ENCODE measurements at places on chromosomes 7 and 10.
A peak's percentile ranks its signal among the peaks of the same experiment; 100 is the strongest.

- DNase-seq, result no peak
Measured at GRCh38 chr10:10584161-10584560, 433.5 kb upstream of the CELF2 start.

DNA sequence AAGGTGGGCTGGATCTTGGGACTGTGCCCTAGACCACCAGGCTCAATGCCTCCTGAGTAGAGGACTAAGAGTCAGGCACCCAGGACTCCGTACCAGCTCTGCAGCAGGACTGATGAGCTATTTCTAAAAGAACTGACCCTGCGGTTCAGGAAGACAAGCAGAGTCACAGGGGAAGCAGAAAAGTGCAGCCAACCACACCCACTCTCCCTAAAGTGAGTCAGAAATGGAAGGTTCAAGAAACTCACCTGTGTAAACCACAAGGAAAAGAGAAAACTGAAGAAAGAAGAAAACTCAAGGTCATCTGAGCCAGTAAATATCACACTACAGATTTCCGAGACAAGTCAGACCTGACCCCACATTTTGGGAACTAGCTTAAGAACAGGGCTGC, 2.5 kb downstream of the PARP12 start:
- no peak for DNase-seq

DNA sequence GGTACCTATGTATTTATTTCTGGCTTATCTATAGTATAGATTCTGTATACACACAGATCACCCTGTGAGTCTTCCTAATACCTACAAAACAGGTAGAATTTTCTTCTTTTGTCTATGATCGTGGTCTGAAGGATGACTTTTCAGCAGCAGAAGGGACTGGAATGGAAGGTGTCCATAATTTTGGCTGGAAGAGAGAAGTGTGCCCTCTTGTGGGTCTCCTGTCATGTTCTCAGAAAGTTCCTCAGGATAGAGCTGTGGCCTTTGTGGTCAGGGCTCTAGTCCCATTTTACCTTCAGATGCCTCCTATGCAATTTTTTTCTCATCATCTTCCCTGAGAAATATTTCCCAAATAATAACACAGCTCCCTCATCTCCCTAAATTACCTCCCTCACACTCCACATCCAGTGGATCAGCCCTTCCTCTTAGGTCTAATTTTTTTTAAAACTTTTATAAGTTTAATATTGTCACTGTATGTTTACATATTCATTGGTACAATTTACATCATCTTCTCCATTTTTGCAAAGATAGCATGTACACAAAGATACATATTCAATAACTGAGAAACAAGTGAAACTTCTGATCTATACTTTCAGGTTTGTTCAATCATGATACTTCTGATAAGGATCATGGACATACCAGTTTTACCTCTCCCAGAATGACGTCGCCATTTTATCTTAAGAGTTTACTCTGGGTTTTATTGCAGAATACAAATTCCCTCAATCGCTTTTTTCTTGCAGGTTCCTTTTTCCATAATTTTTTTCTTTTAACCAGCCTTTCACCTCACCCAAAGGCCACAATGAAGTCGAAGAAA, 112.7 kb downstream of the REEP3 start:
- DNase-seq, result peak; percentile 28

GRCh38 chr7:34869057-34869456, 168.2 kb downstream of the DPY19L1 start:
- no peak for DNase-seq

DNA sequence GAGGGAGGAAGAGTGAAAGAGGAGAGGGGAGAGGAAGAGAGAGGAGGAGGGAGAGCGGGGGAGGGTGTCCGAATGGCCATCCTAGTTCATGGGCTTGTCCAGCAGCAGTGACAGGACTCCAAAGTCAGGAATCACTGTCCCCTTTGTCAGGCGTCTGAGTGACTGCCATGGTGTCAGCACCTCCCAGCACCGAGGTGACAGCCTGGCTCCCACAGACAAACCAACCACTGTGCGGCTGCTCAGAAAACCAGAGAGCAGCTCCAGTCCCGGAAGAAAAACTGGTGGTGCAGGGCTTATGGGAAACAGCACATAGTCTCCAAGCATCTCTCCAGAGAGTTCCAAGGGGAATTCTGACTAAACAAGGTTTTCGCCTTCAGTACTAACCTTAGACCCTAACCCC, 18.9 kb upstream of the FGFR2 start:
- no peak for DNase-seq

DNA sequence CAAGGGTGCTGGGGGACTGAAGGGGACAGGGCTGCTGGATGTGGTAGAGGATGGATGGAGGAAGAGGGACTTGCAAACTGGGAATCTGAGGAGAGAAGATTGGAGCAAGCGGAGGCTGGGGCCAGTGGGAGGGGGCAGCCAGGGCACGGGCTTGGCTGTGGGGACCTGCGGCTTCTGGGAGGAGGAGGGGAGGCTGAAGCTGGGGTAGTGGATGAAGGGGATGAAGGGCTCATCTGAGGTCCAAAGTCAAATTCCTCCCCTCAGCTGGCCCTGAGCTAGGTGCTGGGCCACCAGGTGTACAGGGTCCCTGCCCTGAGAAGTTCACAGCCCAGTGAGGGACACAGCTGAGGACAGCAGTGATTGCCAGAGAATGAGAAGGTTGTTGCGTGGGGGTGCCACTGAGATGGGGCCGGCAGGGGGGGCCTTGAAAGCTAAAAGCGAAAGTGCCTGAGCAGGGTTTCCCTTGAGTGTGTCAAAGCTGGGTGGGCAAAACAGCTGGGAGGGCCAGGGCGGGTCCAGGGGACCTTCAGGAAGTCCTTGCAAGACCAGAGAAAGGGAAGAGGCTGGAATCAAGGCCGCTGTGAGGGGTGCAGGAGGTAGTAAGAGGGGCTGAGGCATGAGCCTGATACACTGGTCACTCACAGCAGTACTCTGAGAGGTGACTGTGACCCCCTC, 75.2 kb downstream of the MYL10 start:
- no peak for DNase-seq

DNA sequence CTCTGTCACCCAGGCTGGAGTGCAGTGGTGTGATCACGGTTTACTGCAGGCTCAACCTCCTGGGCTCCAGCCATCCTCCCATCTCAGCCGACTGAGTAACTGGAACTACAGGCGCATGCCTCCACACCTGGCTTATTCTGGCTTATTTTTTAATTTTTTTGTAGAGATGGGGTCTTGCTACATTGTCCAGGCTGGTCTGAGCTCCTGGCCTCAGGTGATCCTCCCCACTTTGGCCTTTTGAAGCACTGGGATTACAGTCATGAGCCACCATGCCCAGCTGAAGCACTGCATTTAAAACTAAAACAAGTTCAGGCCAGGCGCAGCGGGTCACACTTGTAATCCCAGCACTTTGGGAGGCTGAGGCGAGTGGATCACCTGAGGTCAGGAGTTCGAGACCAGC, 8.0 kb downstream of the SH3PXD2A start:
- DNase-seq, result no peak

DNA sequence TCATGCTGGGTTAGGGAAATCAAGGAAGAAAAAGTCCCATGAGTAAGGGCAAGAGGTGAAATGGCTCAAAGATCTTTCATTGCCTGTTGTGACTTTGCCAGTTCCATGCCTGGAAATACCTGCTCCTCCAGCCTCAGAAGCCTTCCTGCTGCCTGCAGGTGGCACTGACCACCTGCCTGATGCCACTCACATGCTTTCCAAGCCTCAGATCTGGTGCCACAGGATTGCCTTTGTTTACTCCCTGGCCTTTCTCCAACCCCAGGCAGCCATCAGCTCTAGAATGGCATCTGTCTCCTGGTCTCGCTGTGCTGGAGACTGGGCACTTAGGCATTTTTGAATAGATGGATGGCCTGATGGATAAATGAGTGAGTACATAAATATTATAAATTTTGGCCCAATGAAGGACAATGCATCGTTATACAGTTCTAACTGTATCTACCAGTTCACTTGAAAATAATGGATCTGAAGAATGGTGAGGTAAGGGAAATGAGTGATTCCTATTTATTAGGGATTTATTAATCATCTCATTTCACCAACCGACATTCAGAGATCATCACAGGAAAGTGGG, 657.2 kb downstream of the INHBA start:
- DNase-seq, result peak; percentile 92

DNA sequence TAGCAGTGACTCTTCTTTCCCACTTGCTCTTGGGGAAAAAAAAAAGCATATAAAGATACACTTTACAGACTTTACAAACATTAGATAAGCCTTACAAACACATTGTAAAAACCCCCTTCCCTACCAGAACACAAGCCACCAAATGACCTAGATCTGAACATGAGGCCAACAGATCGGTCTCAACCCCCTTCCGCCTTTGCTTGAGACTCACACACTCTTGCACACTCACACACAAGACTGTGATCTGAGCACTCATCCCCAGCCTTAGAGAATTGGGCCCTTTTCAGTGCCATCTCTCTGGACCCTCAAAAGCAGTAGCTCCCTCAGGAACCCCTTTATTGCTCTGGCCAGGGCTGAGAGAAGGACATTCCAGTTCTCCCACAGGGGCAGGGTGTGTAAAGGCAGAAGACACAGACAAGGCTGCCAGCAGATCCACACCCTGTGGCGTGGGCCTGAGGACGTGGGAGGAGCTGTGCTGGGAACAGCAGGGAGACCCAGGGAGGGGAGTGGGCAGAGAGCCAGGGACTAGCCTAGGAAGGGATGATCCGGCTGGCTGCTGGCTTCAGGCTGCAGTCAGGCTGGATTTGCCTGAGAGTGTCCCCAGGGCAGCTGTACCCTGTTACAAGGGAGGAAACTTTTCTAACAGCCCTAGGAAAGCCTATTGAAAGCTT, 206.7 kb downstream of the KIAA1217 start:
- DNase-seq, result no peak

- DNase-seq, result no peak
Measured at GRCh38 chr10:95835911-95836310, 71.9 kb upstream of the CC2D2B start.

DNA sequence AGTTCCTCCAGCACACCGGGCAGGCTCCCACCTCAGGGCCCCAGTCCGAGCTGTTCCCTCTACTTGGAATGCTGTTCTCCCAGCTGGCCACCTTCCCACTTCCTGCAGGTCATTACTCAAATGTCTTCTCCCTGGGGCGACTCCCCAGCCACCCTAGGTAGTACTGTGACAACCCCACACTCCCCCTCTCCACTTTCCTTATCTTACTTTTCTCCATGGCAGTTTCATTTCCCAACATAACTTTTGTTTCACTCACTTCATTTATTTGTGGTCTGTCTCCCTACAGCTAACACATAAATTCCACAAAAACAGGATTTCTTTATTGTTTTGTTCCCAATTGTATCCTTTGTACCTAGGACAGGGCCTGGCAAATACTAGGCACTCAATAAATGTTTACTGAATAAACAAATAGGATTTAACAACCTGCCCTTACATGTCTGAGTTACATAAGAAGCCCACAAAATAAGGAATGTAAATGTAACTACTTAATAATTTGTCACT, 76.5 kb downstream of the JAZF1 start:
- peak; percentile 45 for DNase-seq

DNA sequence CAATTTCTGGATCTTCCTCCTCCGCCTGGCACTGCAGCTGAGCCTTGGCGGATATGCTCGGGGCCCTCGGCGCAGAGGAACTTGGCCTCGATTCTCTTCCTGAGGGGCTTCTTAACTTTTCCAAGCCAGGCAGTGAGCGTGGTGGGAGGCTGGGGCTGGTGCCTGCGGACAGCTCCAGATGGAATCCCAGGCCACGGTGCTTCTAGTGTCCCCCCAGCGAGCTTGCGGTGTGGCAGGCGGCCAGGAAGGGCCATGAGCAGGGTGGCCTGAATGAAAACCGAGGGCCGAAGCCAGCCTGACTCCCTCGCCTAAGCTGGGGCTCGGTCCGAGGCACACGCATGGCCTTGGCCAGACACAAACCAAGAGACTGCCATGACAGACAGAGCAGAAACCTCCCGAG, 31.3 kb downstream of the RCC1L start:
- DNase-seq, result no peak

- no peak for DNase-seq
Measured at GRCh38 chr10:12500381-12501303, 151.3 kb downstream of the CAMK1D start.

DNA sequence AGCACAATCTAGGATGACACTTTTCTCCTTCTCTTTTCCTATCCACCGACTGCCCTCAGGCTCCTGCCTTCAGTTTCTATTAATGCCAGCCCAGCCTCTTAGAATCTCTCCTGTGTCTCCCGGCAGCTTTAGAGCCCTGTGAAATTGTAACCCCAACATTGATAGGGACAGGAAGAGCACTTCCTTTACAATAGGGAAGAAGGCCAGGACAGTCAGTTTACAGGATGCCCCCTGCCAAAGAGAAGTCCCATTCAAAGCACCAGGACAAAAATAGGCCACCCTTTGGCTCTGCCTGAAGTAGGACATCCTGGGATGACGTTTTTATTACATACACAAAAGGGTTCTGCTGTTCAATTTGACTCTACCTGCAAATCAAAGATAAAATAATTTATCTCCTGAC, 64.7 kb upstream of the ANK3 start:
- DNase-seq, result no peak
